Left lobe of liver (tissue), 2 donors: ENCODE measurements at places on chromosomes 4 and X. TPM values are rescaled to one million over a fixed set of nuclear protein-coding genes. Genes with fewer than 3 reads are reported as not detected.

GRCh38 chr4:83212041-83212851 lies 72.4 kb downstream of the COQ2 start:
- no peak for DNase-seq

DNA sequence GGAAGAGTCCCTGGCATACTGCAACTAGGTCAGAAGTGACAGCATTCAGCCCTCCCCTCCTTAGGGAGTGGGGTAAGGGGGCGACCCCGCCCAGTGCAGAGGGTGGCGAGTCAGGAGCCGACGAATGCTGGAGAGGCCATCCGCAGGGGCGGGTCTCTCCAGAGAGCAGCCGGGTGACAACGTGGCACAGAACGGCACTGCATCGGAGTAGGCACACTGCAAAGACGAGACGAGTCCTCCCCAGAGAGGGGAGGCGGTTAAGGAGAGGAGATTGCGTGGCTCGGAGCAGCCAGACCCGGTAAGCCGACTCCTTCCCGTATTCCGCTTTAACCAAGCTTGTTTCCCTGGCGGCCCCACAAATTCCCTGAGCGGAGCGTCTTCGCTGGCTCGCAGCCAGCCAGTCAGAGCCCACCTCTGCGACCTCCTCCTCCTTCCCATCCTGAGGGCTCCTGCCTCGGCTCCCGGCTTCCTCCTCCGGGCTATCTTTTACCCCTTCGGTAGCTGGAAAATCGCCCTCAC lies 54.9 kb downstream of the LINC00632 start:
- no peak for DNase-seq

Gene MCF2
- total RNA-seq = 0.20 TPM

GRCh38 chrX:12308420-12308819 lies 170.1 kb downstream of the FRMPD4 start:
- no peak for DNase-seq

DNA sequence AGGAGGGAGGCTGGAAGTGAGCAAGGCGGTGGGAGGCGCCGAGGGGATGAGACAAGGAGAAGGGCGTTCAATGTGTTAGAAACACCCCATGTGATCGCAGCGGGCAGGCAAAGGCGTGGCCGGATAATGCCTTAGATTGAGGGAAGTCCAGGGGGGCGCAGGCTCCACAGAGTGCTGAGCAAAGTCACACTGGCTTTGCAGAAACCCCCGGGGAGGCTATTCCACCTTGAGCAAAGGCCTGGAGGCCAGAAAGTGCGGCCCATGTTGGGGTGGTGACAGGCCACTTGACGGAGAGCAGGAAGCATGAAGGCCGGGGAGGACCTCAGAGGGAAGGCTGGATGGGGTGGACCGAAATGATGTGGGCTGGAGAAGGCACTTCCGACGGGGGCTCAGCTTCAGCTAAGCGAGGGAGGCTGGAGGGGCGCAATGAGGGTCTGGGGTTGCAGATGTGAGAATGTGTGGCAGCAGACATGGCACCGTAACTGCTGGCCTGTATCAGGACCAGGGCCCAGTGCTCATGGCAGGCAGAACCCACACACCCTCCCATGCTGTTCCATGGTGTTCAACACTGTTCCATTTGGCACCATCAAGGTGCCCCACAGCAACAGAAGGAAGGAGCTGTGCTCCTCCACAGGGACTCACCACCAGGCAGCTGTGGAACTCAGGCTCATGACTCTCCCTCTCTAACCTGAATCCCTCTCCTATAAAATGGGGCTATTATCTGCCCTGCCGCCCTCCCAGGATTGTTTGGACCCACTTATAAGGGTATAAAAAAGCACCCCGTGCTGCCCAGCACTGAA lies 50.3 kb downstream of the HMX1 start:
- peak; percentile 36 for DNase-seq

Gene GK2
- not detected for total RNA-seq

- no peak for DNase-seq
Measured at GRCh38 chr4:19961091-19961490, 290.6 kb upstream of the SLIT2 start.

Gene IDUA
- 12.9 TPM for total RNA-seq

- DNase-seq = no peak
Measured at GRCh38 chrX:24487571-24487970, 22.5 kb downstream of the PDK3 start.

- no peak for DNase-seq
Measured at GRCh38 chrX:47232803-47233332, at the start of gene USP11. TSS of gene USP11 (plus strand) at chrX:47233009. CDS start at chrX:47233044, 35 bp downstream.

GRCh38 chr4:145719752-145720624 lies 40.0 kb downstream of the C4orf51 start:
- no peak for DNase-seq

Gene ODAPH
- total RNA-seq = not detected

GRCh38 chr4:165967486-165967885 lies 94.4 kb downstream of the TLL1 start:
- DNase-seq = no peak

DNA sequence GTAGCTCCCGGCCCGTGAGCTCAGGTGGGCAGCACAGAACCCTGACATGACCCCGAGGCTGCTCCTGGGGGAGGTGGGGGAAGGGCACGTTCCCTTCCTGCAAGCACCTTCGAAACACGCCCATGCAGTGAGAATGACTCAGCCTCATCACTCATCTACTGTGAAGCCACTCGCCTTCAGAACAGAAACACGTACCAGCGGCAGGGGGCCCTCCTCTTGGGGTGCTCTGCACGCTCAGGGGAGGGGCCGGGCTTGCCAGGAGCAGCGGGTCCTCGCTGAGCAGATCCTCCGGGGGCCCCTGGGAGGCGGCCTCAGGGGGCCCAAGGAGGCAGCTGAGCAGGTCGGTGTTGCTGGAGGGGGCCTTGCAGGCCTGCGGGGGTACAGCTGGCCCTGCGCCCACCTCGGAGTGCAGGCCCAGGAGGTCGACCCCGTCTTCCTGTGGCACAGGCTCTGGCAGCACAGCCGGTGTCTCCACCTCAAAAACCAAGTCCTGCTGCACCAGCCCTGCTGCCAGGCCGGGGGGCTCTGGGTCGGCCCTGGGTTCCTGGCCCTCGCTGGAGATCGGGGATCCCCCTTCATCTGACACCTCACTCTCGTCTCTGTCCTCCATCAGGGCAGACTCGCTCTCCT lies 40.9 kb upstream of the CPLX1 start:
- no peak for DNase-seq

GRCh38 chrX:30067677-30068076 lies 147.7 kb upstream of the MAGEB2 start:
- DNase-seq = no peak

DNA sequence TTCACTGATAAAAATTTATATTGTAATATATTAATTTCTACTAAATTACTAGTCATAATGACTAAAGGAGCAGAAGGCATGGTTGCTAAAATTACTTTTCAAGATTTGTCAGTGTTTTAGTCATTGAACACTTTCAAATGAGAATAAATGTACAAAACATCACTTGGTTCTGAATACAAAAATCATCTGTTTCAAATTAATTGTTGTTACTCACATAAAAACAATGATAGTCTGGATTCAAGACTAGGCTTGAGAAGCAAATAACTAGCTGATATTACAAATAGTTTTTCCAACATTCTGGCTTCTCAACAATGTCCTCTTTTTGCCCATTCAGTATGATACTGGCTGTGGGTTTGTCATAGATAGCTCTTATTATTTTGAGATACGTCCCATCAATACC lies 112.5 kb downstream of the ANAPC10 start:
- DNase-seq = no peak

GRCh38 chr4:173958445-173958844 lies 325.0 kb downstream of the FBXO8 start:
- no peak for DNase-seq
